Stimulated activated CD4-positive, alpha-beta T cell treated with anti-CD3 and anti-CD28 coated beads, Interleukin-15, amount 100 ng/mL, for 1 hour (primary cell): ENCODE measurements at places on chromosomes 2 and 18.

GRCh38 chr2:11710632-11711353, 35.6 kb upstream of the LPIN1 start:
- no peak for DNase-seq

DNA sequence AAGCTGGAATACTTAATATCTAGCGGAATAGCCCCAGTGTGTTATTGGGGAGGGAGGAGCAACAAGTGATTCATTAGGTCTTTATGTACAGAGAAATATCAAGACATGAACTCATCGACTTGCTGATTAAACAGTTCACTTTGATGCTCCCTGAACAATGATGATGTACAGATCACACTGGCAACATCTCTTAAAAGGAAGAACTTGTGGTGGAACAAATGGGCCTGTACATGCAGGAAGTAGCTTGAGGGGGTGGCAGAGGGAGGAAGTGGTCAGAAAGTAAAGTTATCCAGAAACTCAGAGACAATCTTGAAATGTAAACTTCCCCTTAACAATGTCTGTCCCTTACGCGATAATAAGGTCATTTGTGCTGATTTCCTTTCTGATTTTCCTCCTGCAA, 90.5 kb downstream of the NXPH2 start:
- DNase-seq: no peak

- DNase-seq: no peak
Observed at GRCh38 chr2:141611176-141611571, 519.6 kb downstream of the LRP1B start.

DNA sequence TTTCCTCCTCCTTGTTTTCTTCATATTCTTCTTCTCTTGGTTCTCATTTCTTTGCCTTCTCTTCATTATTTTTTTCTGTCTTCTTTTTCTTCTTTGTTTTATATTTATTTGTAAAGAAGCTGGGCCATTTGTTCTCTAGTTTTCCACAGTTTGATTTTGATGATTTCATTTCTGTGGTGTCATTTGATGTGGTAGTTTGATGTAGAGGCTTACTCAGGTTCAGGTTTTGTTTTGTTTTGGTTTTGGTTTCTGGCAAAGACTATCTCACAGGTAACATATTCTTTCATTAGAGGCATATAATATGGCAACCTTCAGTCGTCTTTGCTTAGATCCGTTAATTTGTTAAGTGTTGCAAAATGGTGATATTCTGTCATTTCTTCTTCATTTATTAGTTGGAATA, 75.3 kb downstream of the BABAM2 start:
- no peak for DNase-seq

GRCh38 chr2:218065239-218066006, 3.6 kb upstream of the RUFY4 start:
- DNase-seq: no peak

- no peak for DNase-seq
Observed at GRCh38 chr2:38528008-38528442, 74.7 kb downstream of the HNRNPLL start.

DNA sequence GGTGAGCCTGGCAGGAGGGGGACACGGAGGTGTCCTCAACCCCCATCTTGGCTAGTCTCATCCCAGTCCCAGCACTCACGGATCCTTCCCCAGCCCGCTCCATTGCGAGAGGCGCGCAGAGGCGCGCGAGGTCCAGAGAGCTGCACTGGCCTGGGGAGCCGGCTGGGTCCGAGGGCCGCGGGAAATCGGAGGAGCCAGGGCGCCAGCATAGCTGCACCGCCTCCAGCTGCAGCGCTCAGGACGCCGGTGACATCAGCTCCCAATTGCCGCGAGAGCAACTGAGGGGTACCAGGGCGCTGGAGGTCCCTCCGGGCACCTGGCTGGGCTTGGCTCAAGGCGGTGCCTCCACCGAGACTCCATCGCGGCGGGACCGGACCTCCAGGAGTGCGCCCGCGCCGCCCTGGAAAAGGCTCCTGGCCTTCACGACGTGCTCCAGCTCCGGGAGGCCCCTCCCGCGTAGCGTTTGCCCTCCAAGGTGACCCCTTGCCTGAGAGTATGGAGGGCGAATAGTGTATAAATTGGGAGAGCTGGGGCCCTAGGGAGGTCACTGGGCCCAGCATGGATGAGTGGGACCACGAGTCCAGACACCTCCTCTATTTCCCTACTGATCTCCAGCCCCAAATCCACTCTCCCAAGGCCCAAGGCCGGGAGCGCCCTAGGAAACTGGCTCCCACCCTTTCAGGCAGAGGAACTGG, 5.5 kb downstream of the RTKN start:
- DNase-seq: no peak

- DNase-seq: no peak
Observed at GRCh38 chr2:238336793-238337444, 16.6 kb downstream of the TRAF3IP1 start.

DNA sequence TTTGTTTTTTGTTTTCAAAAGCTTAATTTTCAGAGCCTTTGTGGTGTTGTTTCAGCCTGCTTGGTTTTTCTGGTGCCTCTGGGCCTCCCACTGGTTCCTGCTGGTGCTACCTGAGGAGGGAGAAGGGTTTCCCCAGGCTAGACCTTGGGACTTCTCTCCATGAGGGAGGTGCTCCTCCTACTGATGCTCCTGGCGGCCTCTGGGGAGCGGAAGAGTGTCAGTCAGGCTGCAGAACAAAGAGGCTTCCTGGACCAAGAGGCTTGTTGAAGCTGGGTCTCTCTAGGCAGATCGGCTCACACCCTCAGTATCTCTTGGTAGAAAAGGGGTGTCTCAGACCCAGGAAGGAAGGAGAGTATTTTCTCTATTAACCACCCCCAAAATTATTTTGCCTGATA, 32.2 kb downstream of the RFX8 start:
- no peak for DNase-seq

GRCh38 chr2:195407783-195408182, 249.2 kb upstream of the SLC39A10 start:
- DNase-seq: no peak

DNA sequence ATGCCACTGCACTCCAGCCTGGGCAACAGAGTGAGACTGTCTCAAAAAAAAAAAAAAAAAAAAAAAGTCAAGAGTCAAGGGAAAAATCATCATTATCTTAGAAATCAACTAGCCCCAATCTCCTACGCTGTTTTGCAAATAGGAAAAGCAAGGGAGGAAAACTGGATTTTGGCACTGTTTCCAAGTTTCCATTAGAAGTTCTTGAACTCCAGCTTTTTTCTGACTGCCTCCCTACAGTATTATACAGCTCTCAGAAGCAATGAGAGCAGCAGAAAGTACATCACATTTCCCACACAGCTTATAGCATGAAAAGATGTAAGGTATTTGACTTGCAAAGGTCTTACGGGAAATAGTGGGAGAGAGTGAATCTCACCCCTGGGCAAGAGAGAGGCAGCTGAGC, 127.8 kb downstream of the OSR1 start:
- no peak for DNase-seq

GRCh38 chr18:32258148-32258547, 68.3 kb downstream of the MEP1B start:
- no peak for DNase-seq

DNA sequence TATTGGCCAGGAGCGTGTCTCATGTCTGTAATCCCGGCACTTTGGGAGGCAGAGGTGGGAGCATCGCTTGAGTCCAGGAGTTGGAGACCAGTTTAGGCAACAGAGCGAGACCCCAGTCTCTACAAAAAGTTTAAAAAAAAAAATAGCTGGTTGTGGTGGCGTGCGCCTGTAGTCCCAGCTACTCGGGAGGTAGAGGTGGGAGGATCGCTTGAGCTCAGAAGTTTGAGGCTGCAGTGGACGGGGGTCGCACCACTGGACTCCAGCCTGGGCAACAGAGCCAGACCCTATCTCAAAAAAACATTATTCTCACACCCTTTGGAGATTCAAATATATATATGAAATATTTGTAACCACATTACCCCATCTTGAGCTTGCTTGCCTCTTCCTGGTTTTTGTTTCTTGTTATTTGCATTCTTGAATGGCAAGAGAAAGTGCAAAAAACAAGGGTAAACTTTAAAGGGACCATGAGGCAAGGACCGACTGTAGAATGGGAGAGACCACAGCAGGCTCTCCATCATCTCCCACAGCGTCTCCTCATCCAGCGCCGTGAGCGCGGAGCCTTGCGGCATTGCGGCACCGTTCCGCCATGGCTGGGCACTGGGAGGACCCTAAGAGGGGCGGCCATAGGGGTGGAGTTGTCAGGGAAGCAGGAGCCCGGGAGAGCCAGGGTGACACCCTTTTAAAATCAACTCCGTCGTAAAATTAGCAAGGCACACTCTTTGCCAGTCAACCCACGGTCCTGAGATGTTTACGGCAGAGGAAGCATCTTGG, 1.4 kb downstream of the ELP2 start:
- no peak for DNase-seq

GRCh38 chr18:9380621-9381395, 46.2 kb downstream of the TWSG1 start:
- no peak for DNase-seq

GRCh38 chr2:70832386-70832785, 3.2 kb downstream of the CD207 start:
- no peak for DNase-seq

- no peak for DNase-seq
Observed at GRCh38 chr18:29560270-29560669, 1383.3 kb upstream of the CDH2 start.

- DNase-seq: no peak
Observed at GRCh38 chr2:107418708-107419107, 408.0 kb upstream of the RGPD4 start.

GRCh38 chr18:54479365-54479764, 111.7 kb upstream of the DYNAP start:
- DNase-seq: no peak

DNA sequence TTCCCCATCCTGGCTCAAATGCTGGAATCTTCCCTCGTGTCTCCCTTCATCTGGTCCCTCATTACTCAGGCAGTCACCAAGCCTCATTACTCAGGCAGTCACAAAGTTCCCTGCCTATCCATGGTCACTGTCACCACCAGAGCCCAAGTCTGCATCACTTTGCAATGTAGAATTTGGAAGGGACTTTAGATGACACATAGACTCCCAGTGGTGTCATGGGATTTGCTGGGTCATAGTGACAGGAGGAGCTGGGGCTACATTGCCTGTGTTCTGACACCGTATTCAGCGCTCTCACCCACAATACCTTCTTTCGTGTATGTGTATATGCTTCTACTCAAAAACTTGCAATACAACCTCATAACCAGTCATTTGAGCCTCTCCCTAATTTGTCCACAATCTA, 2.1 kb upstream of the EMILIN1 start:
- no peak for DNase-seq

- no peak for DNase-seq
Observed at GRCh38 chr2:174882416-174882815, 118.1 kb upstream of the CHRNA1 start.

DNA sequence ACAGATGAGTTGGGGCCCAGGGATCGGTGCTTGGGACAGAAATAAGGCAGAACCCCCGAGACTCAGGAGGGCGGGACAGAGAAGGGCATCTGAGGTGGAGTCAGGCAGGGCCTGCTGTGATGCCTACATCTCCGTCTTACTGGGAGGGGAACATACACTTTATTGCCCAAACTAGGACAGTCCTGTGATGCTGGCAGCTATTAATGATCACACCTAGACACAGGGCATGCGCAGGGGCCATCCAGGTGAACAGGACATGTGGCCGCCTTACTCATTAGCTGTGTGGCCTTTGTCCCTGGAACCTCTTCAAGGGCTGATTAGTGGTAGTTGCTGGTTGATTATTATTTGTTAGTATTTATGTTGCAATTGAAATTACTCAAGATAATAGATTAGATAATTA, 33.2 kb downstream of the MLPH start:
- DNase-seq: no peak

- no peak for DNase-seq
Observed at GRCh38 chr2:26016012-26016705, 17.7 kb upstream of the RAB10 start.

GRCh38 chr2:133819906-133820305, 251.6 kb upstream of the NCKAP5 start:
- no peak for DNase-seq

- DNase-seq: no peak
Observed at GRCh38 chr2:30511122-30512083, 64.4 kb downstream of the LCLAT1 start.

GRCh38 chr2:105590780-105591660, 153.7 kb upstream of the NCK2 start:
- DNase-seq: no peak

DNA sequence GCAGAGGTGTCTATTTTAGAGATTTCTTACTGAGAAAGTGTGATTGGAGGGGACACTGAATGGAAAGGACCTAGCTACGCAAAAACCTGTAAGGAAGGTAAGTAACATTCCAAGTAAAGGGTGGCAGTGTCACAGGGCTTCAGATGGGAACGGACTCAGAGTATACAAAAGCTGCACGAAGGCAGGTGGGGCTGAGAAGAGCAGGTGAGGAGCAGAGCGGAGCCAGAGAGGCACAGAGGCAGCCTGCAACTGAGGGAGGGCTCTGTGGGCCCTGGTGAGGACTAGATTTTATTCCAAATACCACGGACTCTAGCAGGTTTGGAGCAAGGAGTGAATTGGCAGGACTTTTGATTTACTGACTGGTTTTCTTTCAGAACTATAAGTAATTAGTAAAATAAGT, 331.3 kb upstream of the PKDCC start:
- DNase-seq: no peak

DNA sequence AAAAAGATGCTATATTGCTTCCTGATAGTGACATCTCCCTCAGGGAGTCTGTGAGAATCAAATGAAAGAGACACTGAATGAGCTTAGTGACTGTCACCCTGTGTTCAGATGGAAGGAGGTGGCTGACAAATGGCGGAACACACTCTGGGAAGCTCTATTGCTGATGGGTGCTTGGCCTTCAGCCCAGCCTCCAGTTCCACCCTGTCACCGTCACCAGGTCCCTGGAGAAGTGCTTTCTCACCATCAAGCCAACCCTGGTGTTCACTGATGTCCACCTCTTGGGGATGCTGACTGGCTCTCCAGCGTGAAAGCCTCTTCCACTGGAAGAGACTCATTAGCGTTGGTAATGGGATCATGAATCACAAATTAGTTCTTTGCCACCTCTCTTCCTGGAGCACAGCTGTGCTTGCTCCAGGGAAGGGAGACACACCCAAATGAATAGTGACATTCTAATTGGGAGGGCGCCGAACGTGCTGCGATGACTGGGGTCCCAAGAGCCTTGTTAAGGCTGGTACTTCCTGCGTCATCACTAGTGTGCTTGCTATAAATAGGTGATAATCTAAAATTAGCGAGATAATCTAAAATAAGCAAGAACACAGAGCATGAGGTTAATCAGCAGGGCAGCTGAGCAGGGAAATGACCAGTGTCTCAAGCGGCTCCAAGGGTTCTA, 154.0 kb downstream of the CLIP4 start:
- no peak for DNase-seq

- no peak for DNase-seq
Observed at GRCh38 chr2:24659862-24660261, 133.3 kb downstream of the PTRHD1 start.

DNA sequence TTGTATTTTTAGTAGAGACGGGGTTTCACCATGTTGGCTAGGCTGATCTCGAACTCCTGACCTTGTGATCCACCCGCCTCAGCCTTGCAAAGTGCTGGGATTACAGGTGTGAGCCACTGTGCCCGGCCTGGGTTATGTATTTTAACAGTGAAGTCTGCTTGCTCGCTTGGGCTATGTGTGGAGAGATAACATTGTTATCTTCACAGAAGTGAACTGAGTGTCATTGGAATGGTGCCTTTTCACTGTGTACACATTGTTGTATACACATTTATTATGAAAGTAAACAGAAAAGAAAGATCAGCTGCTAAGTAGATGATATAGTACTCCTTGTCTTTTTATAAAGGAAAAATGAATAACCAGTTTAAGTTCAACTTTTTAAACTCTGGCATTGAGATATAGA, 30.4 kb downstream of the RNF138 start:
- DNase-seq: no peak
